ENCODE measurements at places on chromosomes 13 and 19. TPM values are rescaled to one million over a fixed set of nuclear protein-coding genes. Genes with fewer than 3 reads are reported as not detected.

- DNase-seq, result no peak
Observed at GRCh38 chr13:85729296-85729695, 69.9 kb downstream of the SLITRK6 start.

GRCh38 chr13:32381539-32381938 lies 46.4 kb downstream of the N4BP2L1 start:
- DNase-seq, result no peak

GRCh38 chr13:105087945-105088344 lies 1447.5 kb downstream of the EFNB2 start:
- DNase-seq, result no peak

DNA sequence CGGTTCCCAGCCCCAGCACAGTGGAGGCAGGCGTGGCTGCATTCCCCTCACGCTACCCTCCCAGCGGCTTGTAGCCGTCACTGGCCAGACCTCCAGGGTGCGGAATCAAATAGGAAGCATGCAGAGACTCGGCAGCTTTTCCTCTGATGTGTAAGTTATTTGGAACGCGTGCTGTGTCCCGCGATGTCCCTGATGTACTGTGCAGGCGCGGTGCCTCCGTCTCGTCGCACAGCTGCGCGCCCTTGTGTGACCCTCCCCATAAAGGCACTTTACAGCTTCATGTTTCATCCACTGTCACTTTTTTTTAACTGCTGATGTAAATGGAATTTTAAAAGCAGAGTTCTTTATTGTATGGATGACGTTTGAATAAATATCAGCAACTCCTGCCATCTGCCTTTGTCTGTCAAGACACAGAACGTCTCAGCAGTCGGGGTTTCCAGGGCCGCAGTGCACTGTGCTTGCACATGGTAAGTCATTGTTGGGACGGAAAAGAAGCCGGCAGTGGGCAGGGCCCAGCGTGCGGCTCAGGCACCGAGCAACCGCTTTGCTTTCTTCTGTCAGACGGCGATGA lies 7.3 kb upstream of the F7 start:
- DNase-seq, result no peak

ZNF420 gene
- 47.3 TPM for total RNA-seq

- DNase-seq, result no peak
Observed at GRCh38 chr13:25190771-25191170, 18.7 kb upstream of the AMER2 start.

GRCh38 chr19:632579-633067 lies 714 bp downstream of the POLRMT start:
- DNase-seq, result no peak

GPR183 gene
- 3.1 TPM for total RNA-seq

- DNase-seq, result no peak
Observed at GRCh38 chr13:24505756-24506155, 6.8 kb downstream of the PARP4 start.

DNA sequence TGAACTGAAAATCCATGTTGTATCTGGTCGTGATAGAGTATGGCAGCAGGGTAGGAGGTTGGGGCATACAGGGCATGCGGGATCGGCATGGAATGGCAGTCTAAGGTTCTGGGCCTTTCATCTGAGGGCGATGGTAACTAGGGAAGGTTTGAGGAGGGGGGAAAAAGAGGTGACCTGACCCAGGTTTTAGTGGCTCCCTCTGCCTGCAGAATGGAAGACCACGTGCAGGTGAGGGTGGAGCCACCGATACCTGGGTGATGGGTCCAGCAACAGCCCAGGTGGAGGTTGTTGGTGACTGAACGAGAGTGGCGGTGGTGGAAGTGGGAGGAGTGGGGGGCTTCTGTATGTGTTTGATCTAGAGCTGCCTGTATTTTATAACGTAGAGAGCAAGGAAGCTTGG lies 3.8 kb downstream of the ZNF749 start:
- no peak for DNase-seq

GRCh38 chr13:38166116-38166515 lies 183.5 kb upstream of the UFM1 start:
- no peak for DNase-seq

DNA sequence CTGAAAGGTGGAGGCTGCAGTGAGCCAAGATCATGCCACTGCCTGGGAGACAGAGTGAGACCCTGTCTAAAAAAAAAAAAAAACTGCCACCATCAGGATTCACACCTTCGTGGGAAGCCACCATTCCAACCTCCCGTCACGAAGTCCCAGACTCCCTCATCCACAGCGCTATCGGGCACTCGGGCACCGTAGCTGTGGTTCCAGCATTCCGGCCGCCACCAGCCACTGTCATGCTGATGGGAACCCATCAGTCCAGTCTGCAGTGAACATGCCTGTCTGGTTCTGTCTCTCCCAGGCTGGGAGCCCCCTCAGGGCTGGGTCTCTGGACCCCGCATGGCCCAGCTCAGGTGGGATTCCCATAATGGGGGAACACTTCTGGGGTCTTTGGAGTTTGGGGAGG lies 27.5 kb downstream of the TINCR start:
- DNase-seq, result no peak

TMEM86B gene
- total RNA-seq, result 0.78 TPM

VAV1 gene
- 2.5 TPM for total RNA-seq

DNA sequence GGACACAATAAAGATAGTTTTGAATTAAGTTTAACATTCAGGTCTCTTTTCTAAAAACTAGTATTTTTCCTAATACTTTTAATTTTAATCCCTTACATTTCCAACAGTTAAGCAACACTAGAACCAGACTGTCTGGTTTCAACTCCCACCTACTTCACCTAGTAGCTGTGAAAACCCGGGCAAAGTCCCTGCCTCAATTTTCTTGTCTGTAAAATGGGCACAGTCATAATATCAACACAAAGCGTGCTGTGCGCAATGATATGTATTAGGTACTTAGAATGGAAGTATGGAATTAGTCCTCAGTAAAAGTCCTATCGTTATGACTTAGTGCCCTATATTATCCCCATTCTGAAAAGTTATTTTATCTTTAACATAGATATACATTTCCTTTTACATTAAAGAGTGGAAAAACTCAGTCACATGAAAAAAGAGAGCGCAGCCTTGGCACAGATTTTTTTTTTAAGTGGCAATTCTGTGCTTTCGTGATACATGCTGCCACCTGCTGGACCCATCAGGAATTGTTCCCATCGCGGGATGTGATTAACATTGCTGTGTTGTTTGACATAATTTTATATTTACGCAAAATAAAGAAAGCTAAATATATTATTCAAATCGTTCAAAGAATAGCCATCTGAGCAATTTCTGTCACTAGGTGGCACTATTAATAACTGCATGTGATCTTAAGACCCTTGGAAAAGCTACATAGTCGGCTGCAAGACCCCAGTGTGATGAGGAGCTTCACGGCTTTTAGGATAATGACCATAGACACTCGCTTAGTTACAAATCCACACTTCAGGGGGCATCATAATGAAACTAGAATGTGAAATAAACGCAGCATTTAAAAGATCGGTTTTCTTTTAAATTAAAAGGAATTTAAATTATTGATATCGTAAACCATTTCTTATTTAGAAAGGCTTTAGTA lies 59.9 kb downstream of the LIG4 start:
- DNase-seq, result peak; percentile 2

- DNase-seq, result no peak
Observed at GRCh38 chr13:111909971-111910671, 156.8 kb upstream of the SOX1 start.

KLK10 gene
- total RNA-seq, result not detected

GPR4 gene
- total RNA-seq, result 0.16 TPM

DNA sequence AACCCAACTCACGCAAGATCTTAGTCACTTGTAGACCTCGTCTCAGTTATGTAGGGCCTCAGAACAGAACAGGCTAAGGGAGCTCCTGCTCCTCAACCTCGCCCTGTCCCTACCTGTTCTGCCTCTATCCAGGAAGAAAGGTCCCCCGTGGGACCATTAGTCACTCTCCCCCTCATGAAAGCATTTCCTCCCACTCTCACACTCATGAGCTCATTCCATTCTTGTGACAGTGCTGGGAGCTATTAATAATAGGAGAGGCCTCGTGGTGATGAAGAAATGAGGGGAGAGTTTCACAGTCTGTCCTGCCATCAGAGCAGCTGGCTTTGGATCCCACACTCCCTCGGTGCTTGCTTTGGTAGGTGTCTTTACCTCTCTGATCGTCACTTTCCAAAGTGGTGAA lies 10.2 kb downstream of the PPP2R1A start:
- DNase-seq, result peak; percentile 5

- no peak for DNase-seq
Observed at GRCh38 chr19:46511237-46511636, 15.6 kb upstream of the PNMA8B start.
